Activated T-helper 17 cell treated with anti-CD3 and anti-CD28 coated beads, Interleukin-2, amount 50 U/mL, for 72 hours (primary cell): ENCODE measurements at places on chromosomes 5 and 9.

DNA sequence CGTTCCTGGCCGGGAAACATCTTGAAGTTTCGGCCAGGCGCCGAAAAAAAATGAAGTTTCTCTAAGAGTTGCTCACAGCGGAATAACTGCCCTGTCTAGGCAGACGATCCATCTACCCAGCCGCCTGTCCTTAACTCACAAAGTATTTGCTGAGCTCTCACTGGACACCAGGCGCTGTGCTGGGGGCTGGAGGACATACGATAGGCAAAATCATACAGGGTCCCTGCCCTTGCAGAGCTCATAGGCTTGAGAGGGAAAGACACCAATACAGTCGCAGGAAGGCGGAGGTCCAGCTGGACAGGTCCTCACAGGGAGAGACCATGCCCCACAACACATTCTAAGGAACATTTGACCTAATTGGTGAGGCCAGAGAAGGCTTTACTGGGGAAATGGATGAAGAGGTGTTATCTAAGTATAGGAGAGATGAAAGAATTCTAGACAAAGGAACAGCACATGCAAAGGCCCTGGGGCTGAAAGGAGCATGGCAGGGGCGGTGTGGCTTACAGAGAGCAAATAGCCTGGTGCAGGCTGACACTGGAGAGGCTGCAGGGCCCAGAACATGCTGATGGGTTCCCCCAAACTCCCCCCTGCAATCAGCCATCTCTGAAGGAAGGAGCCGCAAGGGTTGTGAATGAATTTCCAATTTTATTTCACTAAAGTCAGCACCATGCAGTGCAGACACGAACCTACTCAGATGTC lies 2.0 kb upstream of the MXD3 start:
- ATAC-seq: no peak

GRCh38 chr5:99177796-99178195 lies 249.0 kb upstream of the CHD1 start:
- ATAC-seq: no peak

- ATAC-seq: no peak
Measured at GRCh38 chr5:122263352-122264030, 48.5 kb upstream of the SNCAIP start.

GRCh38 chr9:130770679-130771442 lies 64.2 kb upstream of the ABL1 start:
- peak; percentile 77 for ATAC-seq

DNA sequence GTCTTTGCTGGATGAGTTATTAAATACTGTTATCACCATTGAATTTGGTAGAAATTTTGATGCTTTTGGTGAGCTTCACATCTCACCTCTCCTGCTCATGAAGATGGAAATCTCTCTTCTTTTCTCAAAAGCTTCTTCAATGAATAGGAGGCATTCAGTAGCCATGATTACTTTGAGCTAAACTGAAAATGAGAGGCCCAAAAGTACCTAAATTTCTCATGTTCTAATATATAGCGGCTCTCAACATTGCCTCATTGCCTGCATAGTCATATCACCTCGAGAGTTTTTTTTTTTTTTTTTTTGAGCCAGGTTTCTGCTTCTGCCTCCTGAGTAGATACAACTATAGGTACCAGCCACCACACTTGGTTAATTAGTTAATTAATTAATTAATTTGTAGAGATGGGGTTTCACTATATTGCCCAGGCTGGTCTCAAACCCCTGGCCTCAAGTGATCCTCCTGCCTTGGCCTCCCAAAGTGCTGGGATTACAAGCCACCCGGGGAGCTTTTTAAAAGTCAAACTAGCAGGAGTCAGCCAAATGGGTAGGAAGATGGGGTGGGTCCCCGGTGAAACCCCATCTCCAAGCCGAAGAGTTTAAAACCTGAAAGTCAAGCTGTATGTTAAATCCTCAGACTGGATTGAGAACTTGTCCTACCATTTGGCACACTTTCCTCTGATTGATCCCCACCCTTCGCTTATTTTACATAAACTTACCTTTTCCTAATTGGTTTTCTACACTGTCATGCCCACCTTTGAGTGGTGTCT lies 169.0 kb downstream of the DOCK2 start:
- ATAC-seq: peak; percentile 58

DNA sequence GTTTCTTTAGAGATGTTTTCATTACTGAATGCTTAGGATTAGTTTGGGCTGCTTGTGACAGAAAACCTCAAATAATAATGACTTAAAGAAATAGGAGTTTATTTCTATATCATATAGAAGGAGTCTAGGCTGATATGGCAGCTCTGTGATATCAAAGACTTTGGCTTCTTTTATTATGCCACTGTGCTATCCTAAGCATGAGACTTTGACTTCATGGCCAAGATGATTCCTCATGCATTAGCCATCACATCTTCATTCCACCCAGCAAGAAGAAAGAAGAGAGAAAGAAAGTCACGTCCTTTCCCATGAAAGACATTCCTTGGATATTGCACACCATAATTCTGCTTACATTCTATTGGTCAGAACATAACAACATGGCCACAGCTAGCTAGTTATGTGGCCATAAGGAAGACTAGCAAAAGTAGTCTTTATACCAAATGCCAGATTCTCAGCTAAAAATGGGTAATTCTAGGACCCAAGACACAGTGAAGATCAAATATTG lies 76.2 kb downstream of the DAPK1 start:
- no peak for ATAC-seq

DNA sequence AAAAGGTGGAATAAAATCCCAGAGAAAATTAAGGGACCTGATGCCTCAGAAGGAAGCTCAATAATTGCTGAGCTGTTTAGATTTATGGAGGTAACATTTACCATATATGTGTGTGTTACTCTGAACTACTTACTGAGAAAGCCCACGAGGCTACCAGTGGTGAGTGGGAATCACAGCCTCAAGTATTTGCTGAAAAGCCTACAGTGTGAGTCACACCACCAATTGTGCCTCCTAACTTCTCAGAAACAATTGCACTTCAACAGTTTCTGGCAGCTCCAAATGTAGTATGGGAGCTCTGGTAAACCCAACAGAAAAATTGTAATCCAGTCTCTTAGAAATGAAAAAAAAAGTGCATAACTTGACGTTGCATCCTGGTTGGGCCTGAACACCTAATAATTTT lies 551.6 kb downstream of the PRDM9 start:
- no peak for ATAC-seq

- ATAC-seq: no peak
Measured at GRCh38 chr9:105346273-105346672, 101.6 kb upstream of the FSD1L start.

DNA sequence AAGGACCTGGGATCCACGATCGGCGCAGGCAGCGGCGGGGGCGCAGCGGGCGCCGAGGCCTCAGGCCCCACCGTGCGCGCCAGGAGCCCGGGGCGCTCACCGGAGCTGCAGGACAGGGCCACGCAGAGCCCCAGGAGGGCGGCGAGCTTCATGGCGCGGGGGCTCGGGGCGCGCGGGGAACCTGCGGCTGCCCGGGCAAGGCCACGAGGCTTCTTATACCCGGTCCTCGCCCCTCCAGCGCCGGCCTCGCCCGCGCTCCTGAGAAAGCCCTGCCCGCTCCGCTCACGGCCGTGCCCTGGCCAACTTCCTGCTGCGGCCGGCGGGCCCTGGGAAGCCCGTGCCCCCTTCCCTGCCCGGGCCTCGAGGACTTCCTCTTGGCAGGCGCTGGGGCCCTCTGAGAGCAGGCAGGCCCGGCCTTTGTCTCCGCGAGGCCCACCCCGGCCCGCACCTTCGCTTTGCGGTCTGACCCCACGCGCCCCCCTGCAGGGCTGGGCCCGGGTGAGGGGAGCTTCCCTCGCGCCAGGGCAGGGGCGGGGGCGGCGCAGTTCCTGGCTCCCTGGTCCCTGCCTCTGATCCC lies at the start of gene SCGB3A1:
TSS of gene SCGB3A1 (minus strand) at position 189 of the 577 bp plus-strand sequence. CDS start at position 152, 37 bp downstream.
- ATAC-seq: no peak
